ENCODE measurements at places on chromosomes 2 and 18.

GRCh38 chr2:43397411-43397810, 171.0 kb upstream of the ZFP36L2 start:
- DNase-seq, result no peak

GRCh38 chr2:152094014-152094413, 4.8 kb downstream of the CACNB4 start:
- DNase-seq, result no peak

- no peak for DNase-seq
These were observed 28.4 kb downstream of the EIPR1 start for GRCh38 chr2:3349211-3349693.

GRCh38 chr2:167509586-167509985, 621.3 kb downstream of the XIRP2 start:
- DNase-seq, result no peak

- no peak for DNase-seq
These were observed 64.7 kb upstream of the RAB6C start for GRCh38 chr2:129914538-129915302.

GRCh38 chr2:9467687-9468086, 6.7 kb upstream of the IAH1 start:
- no peak for DNase-seq
